Epithelial cell of proximal tubule (primary cell): ENCODE measurements at places on chromosomes 3 and 15. TPM values are rescaled to one million over a fixed set of nuclear protein-coding genes. Genes with fewer than 3 reads are reported as not detected.

DNA sequence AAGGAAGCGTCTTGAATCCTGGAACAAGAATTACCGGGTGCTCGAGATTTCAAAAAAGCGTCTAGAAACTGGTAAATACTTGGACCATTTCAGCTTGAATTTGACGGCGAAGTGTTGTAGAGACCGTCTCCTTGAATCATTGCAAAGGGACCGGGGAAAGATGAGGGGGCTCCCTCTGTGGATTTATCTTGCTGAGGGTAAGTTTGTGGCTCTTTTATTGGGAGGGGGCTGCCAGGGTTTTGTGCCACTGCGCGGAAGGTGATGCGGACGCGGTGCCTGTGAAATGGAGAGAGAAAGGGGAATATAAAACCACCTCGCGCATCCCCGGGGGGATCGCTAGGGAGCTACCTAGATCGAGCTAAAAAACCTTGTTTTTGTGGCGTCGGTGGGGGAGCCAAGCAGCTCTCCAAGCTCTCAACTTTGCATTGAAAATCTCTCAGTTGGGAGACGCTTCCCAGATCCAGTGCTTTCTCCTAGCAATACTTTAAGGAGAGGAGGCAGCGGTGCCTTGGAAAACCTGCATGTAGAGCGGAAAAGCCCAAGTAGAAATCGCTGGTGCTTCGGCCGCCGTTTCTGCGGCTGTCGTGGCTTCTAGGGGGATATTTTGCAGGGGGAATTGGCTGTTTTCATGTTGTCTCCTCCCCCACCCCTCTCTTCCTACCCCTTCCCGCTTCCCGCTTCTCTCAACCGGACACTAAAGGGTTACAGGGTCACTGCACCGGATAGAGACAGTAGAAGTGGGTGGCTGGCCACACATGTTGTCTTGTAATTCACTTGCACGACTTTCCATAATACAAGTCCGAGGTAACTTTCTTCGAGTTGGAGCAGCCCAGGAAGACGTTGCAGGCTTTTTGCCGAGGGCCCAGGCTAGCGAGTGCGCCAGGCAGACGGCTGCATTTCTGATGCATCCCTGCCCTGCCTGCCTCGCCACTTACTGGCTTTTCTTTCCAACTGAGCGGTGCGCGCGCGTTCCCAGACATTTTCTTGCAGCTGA is 187.6 kb downstream of the NLGN1 start:
- no peak for DNase-seq

DNA sequence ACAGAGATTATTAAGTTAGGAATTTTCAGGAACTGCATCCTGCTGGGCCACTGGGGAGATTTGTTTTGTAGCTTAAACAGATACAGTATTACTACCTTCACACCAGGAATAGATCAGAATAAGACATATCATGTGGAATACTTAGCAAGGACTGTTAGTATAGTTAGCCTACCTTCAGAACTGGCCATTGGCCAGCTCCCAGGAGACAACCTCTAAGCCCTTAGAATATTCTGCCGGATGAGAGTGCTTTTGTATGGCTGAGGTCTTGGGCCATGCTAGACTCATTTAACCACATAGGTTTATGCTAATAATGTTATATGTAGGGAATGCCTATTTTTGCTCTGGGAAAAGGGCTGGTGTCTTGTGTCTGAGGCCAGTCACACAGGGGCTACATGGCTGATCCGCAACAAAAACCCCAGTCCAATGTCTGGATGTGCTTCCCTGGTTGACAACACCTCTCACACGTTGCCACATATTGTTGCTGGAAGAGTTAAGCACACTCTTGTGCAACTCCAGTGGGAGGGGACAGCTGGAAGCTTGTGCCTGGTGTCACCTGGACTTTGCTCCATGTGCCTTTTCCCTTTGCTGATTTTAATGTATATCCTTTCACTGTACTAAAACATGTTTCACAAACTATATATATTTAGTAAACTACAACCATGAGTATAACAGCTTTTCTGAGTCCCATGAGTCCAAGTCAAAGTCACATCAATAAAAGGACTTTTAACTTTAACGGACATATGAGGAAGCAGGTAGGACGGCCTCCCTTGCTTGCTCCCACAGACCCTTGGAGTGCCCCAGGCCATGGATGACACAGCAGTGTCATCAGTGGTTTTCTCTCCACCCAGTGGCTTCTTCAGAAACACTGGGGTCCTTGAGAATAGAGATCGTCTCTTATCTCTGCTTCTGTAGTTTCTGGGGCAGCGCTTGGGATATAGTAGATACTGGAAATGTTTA is 118.0 kb upstream of the C3orf80 start:
- DNase-seq: no peak

IL5RA gene
- total RNA-seq: not detected in 2 replicates

GRCh38 chr3:138381950-138382715 is 33.8 kb downstream of the MRAS start:
- DNase-seq: peak; percentile 63

BMF gene
- total RNA-seq: 4.6 and 33.1 TPM in 2 replicates

GRCh38 chr3:125055913-125056745 is at the start of gene HEG1:
HEG1 (minus strand) TSS chr3:125055997; CDS start chr3:125055890, 107 bp downstream.
- DNase-seq: no peak

DNA sequence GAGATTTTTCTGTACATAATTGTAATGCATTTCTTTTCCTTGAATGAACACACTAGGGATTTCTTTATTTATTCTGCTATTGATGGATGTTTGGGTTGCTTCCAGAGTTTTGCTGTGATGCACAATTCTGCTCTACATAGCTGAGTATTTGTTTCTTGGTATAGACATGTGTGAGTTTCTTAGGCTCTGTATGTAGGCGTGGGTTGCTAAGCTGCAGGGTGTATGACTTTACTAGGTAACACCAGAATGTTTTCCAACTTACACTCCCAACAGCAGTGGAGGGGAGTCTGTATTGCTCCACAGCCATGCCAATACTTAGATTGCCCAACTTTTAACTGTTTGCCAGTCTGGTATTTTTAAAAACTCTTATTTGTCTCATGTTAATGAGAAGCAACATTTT is 155.5 kb upstream of the TNIK start:
- no peak for DNase-seq

GRCh38 chr15:51103330-51103729 is 8.6 kb upstream of the TNFAIP8L3 start:
- no peak for DNase-seq

DNA sequence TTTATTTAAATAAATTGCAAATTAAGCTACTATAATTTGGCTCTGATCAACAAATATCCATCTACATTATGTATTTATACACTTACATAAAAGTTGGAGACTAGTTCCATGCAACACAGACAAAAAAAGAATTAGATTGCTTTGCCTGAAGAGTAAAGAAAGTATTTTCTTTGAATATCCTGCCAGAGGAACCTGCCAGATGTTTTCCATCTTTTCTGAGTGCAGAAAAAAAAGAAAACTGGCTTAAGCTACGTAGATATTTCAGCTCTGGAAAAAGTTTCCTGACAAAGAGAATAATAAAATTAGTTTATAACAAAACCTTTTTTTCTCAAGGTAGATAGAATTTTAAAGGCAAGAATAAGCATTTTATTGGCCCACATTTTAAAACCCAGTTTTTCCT is 607.5 kb upstream of the NAALADL2 start:
- no peak for DNase-seq

CCR1 gene
- total RNA-seq: not detected in 2 replicates

GRCh38 chr15:100059094-100059493 is 282.7 kb downstream of the ADAMTS17 start:
- DNase-seq: no peak

GCHFR gene
- 87.2 and 113 TPM in 2 replicates for total RNA-seq

- no peak for DNase-seq
Measured at GRCh38 chr3:178440043-178440442, 96.2 kb upstream of the KCNMB2 start.

CASR gene
- total RNA-seq: 0.06 TPM in 1 of 2 replicates, not detected in the other

- no peak for DNase-seq
Measured at GRCh38 chr15:91782221-91782620, 71.3 kb upstream of the SLCO3A1 start.

PIAS1 gene
- total RNA-seq: 10.4 and 12.0 TPM in 2 replicates

- no peak for DNase-seq
Measured at GRCh38 chr3:129061023-129061887, 676 bp downstream of the GP9 start.

- no peak for DNase-seq
Measured at GRCh38 chr3:179536256-179536655, 26.5 kb upstream of the ACTL6A start.

SATB1 gene
- total RNA-seq: 1.3 and 2.0 TPM in 2 replicates

NEK10 gene
- total RNA-seq: 0.06 and 0.07 TPM in 2 replicates

- DNase-seq: no peak
Measured at GRCh38 chr3:29322586-29322985, 41.7 kb downstream of the RBMS3 start.

- no peak for DNase-seq
Measured at GRCh38 chr3:126487151-126487771, 11.6 kb upstream of the ZXDC start.

MINAR1 gene
- total RNA-seq: 0.43 and 1.4 TPM in 2 replicates

- DNase-seq: no peak
Measured at GRCh38 chr3:56667973-56668579, 15.0 kb downstream of the TASOR start.

- DNase-seq: no peak
Measured at GRCh38 chr15:88769161-88769971, 33.9 kb upstream of the ACAN start.

DNA sequence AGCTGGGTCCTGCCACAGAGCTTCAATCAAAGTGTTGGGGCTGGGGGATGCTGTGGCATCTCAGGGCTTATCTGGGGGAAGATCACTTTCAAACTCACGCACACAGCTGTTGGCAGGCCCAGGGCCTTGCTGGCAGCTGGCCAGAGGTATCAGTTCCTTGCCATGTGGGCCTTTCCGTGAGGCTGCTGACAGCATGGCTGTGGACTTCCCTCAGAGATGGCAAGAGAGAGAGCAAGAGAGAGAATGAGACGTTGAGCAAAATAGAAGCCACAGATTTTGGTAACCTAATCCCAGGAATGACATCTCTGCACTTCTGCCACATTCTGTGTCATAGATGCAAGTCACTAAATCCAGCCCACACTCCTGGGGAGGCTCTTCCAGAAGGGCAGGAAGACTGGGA is 91.0 kb downstream of the TPRG1 start:
- DNase-seq: no peak

CPN2 gene
- not detected in 2 replicates for total RNA-seq

SNTN gene
- not detected in 2 replicates for total RNA-seq

DNA sequence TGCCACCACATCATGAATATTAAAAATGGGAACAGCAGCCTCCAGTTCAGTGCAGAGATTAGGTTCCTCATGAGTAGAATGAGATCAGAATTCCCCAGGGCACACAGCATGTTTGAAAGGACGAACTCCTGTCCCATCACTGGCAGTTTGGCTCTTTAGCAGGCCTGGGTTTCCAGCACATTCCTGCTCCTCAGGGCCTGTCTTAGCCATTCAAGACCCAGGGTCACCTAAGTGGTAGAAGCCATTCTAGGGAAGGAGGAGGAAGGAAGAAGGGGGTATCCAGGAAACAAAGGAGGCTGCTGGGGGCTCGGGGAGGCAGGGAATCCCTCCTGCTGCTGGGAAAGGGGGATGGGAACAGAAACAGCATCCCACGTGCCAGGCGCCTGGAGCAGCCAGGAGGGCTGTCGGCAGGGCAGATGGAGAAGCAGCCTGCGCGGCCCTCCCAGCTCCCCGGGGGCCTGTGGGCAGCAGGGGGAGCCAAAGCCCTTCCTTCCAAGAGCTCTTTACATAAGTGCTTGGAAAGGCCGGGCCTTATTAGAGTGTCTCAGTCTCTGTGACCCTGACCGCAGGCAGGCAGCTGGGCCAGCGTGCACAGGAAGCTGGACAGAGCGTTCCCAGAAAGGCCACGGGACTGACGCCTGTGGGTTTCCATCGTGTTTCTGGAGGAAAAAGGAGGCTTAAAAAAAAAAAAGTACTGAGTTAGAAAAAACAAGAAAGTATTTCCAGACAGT is 24.7 kb downstream of the LOXL1 start:
- no peak for DNase-seq

ADPRH gene
- total RNA-seq: 6.0 and 7.5 TPM in 2 replicates

TRH gene
- not detected in 2 replicates for total RNA-seq

DNA sequence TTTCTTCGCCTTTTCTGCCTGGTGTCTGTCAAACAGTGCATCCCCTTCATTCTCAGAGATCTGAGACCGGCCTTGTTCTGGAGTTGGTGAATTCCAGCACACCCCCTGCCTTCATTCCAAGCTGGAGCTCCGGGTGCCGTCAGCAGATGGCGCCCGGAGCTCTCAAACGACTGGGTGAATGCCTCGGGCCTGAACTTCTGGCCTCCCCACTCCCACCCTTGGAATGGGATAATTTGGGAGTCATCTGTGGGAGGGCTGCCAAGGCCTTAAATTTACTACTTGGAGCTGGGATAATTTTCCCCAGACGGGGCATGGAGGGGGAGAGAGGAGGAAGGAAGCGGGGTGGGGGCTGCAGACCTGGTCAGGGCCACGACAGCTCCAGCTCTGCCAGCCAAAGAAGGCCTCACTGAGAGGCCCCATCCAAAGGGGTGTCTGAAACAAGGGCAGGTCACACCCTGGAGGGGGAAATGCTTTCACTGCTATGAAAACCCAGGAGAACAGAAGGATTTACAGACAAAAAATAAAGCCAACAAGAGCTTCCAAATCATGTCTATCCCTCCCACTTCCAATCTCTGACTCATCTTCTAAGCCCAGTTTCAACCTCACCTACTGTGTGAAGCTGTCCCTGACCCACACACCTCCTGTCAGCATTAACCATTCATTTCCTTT is 187.9 kb downstream of the OPA1 start:
- DNase-seq: no peak
